Epithelial cell of prostate (primary cell): ENCODE measurements at places on chromosomes 12 and 14.

DNA sequence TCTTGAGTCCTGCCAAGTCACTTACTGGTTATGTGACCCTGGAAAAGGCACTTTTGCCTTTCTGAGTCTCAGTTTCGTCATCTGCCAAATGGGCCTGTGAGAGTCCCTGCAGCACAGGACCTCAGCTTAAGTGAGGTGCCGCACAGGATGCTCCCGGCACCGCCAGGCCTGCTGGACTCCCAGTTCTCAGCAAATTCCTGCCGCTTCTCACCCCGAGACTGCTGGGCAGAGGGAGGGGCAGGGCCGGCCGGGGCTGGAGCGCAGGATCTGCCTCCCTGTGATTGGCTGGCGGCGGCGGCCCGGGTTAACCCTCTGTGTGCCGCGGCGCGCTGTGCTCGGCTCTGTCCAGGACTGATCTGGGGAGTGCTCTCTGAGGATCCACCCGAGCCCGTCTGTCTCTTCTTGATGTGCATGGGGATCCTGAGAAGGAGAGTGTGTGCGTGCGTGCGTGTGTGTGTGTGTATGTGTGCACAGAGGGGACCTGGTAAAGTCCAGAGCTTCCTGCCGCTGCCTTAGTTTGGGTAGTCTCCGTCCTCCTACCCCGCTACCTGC, 8.6 kb downstream of the SETD1B start:
- DNase-seq, result no peak

DNA sequence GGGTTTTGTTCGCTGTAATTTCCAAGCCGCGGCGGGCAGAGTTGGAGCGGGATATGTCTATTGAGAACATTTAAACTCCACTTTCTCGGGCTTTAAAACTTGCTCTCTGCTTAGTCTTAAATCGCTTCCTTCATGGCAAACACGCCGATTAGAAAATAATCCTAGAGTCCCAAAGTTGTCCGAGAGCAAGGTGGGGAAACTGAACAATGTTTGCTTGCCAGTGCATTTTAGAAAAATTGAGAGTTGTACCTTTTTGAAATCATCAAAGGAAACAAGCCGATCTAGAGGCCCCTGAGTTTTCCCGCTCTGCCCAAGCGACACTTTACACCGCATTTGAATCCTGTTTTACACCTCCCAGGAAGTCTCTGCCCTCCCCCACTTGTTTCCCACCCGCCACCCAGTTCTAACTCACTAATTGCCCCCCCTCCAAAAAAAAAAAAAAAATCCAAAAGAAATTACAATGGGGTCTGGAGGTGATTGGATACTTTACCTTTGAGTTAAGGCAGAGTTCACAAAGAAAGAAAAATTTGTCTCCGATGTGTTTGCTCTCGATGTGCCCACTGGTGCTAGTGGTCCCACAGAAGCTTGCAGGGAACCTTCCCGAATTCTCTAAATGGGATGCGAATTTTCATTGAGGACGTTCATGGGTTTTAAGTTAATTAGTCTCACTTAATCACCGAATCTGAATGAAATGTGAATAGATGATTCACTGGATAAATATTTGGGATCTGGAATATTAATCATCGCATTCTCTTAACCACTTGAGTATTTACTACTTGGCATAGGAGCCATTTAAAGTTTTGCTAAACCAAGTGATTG, 2.3 kb downstream of the HMGA2 start:
- no peak for DNase-seq

- DNase-seq, result peak; percentile 72
These were observed 24.4 kb downstream of the PITPNM2 start for GRCh38 chr12:123126294-123127181.

DNA sequence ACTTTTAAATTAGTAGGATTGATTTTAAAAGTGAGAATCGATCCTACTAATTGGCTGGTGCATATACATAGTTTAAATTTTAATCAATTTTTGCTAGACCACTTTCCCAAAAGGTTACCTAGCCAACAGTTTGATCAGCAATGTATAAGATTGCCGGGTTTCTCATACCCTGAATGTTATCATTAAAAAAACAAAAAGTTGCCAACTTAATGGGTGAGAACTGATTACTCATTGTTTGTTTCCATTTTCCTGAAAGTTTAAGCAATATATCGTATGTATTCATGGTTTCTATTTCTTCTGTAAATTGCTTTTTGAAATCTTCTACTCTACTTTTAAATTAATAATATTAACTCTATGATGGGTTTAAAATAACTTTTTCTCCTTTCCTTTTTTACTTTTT, 4.4 kb upstream of the MYBPC1 start:
- no peak for DNase-seq

DNA sequence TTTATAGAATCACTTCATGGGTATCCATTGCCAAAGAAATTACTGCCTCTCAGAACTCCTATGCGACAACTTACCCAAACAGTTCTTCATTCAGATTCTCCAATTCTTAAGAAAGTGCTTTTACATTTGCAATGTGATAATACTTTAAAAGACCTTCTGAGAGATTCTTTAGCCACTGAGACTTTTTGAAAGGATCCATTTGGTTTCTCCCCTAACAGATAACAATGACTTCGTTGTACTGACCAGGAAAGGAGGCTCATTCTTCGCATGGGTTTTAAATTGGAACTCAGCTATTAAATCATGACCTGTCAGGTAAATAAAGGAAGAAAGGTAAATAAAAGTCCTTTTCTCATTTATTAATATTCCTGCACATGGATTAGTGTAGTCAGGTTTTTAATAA, 14.8 kb downstream of the ITPR2 start:
- DNase-seq, result no peak

GRCh38 chr12:18454330-18454729, 193.0 kb downstream of the PIK3C2G start:
- no peak for DNase-seq

GRCh38 chr12:88062474-88062873, 33.3 kb upstream of the C12orf50 start:
- DNase-seq, result no peak

GRCh38 chr12:89663577-89664357, 44.9 kb downstream of the ATP2B1 start:
- no peak for DNase-seq

- no peak for DNase-seq
These were observed 282.1 kb downstream of the PAWR start for GRCh38 chr12:79408689-79409088.

DNA sequence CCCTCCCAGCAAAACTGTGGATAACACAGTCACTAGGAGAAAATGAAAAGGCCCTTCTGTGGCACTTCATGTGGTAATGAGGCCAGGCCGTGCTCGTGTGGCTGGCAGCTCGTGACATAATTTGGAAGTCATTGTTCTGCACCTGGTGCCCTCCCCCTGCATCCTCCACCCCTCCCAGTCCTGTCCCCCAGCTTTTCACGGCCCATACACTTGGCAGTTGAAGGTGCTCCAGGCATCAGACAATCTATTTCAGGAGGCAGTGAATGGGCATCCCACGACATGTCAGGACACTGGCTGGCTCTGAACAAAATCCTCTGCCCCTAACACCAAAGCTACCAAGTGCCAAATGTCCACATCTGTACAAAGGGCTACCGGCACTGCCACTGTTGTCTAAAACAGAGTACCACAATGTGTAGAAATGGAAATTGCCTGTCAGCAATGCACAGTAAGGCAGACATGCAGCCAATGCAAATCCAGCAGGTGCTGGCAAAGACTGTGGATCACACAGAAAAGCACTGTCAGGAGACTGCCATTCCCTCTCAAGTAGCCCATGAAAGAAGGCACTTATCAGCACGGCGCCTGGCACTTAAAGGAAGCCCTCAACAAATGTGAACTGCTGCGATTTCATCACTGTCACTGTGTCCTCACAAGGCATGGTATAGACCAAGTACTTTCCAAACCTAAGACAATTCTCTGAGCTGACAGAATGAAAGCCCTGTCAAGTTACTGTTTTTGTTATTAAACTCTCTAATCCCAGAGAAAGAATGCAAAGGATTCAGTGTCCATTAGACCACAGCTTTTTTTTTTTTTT, 39.1 kb downstream of the CORO1C start:
- DNase-seq, result no peak

GRCh38 chr12:2343681-2344080, 290.9 kb downstream of the CACNA1C start:
- no peak for DNase-seq

- DNase-seq, result no peak
These were observed 35.8 kb downstream of the PRMT8 start for GRCh38 chr12:3526776-3527175.

DNA sequence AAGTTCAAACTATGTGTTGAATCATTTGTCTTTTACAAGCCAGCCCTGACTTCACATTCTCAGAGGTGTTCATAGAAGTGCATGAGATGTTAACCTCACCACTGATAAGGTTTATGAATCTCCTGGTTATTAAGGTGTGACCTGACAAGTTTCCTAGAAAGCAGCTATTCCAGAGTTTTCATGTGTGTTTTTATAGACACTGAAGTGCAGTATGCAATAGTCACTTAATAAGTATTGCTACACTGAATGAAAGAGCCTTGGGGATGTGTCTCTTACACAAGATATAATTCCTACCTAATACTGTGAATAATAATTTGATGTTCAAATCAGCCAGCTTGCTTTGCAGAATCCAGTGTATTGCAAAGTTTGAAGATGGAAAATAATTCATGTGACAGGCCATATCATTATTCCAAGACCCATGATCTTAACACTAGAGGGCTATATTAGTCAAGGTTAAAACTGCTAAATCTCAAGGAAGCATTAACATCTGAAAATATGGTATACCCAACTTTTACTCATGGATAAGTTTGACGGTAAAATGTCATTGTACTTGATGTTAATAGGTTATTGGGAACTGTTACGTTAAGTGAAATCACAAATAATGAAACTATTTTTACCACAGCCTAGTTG, 13.0 kb downstream of the SLC25A3 start:
- DNase-seq, result no peak

DNA sequence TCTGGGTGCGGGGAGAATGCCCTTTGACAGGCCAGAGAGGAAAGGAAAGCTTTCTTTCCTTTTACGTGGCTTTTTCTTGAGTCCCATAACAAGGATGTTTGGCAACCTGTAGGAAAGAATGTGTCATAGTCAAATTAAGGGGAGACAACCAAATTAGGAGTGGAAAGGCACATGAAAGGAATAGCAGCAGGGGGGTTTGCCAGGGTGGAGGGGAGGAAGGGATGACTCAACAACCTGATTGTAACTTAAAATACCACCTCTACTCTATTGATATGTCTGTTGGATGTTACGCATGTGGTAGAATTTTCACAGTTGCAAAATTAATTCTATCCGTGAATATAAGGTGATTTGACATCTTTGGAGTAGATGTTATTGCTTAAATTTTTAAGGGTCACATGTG, 28.5 kb upstream of the MYBPC1 start:
- no peak for DNase-seq

GRCh38 chr14:105841022-105842009, 314.9 kb downstream of the TMEM121 start:
- DNase-seq, result no peak

DNA sequence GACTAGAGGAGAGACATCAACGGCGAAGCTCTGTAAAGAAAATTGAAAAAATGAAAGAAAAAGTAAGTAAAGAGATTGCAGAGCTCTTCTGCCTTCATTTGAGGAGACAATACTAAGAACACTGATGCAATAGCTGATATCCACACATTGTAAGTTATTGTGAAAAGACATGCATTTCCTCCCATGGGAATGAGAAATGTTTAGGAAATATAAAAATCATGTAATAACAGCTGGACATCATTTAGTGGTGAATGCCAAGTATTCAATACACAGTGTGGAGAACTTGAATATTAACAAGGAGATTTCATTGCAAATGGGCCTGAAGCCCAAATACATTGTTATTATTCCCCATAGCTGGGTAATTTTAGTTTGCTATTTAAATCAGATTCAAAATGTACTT, 179.2 kb downstream of the KICS2 start:
- DNase-seq, result no peak

GRCh38 chr14:31457665-31458659, 656 bp upstream of the DTD2 start:
- DNase-seq, result no peak

- no peak for DNase-seq
These were observed 148.8 kb upstream of the DCN start for GRCh38 chr12:91331371-91331770.

- peak; percentile 44 for DNase-seq
These were observed 10.4 kb downstream of the GTSF1 start for GRCh38 chr12:54463034-54463433.

DNA sequence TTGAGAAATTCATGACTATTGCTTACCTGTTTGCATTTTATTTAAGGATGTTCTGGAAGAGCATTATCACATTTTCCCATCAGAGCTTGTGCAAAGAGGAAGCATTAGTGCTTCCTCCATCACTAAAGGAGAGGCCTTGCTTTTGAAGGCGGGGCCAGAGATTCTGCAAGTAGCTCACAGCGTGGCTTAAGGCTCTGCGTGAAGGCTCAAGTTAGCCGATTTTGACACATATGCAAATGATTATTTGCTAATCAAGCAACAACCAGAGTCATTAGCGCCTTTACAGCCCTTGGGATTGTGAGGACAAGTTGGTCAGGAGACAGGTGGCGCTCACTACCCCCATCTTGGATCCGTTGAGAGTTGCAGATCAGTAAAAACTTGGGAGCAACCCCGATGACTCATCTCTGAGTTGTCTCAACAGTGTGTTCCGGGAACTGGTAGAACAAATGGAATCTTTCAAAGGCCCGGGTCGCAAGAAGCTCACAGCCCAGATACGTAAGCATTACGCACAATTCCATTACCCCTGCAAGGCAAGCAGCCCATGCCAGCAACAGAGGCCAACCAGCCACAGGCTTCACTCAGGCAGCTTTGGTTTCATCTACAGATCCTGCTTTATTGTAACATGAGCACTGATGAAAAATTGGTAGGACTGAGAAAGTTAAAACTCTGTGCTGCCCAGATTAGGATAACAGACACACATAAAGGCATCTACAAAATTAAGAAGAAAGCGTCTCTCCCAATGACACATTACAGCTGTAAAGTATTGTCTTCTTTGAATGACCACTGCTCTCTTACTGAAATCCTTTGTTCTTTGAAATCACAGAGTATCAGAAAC, 34.9 kb upstream of the SPTSSA start:
- DNase-seq, result peak; percentile 91

DNA sequence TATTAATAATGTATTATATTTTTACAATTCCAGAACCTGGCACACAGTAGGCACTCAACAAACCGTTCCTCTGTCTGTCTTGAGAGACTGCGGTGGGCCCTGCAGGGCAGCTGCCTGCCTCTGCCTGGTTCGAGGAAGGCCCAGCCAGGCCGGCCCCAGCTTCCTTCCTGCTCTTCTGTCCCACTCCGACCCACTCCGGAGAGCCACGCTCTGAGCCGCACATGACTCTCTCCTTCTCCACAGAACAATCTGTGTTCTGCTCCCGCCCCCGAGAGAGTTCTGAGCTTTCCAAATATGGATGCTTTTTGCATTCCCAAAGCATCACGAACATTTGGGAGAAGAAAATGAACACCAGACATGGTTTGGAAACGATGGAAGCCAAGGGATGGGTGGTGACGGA, 57.3 kb downstream of the TTC7B start:
- DNase-seq, result no peak

DNA sequence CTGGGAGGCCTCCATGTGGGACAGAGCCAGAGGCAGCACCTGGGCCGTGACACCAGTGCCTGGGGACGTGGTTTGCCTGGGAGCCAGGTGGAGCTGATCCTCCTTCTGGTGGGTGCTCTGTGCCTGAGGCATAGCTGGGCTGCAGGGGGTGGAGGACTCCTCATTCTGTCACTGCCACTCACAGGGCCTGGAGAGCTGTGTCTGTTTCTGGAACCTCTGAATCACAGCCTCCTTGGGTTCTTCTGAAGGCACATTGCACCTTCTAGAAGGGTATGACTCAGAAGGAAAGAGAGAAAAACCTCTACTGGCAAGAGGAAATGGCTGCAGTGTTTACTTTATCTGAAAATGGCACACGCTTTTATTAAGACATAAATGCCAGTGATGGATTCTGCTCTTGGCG, 659.8 kb downstream of the VRK1 start:
- DNase-seq, result peak; percentile 31
